ENCODE measurements at places on chromosomes 7 and 10.

GRCh38 chr10:122057841-122058413, 69.0 kb downstream of the TACC2 start:
- no peak for DNase-seq

DNA sequence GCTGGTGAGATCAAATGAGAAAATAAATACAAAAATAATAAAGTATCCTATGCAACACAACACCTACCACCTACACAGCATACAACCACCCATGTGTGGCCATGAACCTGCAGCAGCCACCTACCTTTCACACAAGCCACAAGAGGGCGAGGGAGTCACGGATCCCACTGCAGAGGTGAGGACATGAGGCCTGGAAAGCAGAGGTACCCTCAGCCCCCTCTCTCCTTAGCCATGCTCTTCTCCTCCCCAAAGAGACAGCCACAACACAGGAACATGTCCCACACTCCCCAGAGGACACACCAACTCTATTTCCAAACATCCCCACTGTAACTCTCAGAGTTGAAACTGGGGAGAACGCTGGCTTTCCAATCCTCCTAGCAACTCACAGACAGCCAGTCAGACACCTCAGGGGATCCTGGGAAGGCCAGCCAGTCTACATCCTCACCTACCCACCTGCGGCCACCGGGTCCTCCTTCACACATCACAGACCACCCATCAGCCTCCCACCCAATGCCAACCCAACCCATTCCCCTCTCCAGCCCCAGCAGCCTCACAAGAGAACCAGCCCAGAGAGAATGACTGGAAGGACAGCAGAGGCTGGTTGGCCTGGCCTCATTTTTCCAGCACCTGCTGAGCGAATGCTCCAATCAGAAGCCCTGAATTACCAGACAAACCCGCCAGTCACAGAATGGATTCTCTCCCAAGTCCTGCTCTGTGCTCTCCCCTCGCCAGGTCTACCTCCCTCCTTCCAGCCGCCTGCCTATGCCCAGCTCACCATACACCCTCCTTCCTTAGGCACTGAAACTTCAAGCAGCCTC, 18.4 kb downstream of the DLG5 start:
- no peak for DNase-seq

GRCh38 chr10:44143556-44143955, 241.3 kb downstream of the CXCL12 start:
- no peak for DNase-seq

DNA sequence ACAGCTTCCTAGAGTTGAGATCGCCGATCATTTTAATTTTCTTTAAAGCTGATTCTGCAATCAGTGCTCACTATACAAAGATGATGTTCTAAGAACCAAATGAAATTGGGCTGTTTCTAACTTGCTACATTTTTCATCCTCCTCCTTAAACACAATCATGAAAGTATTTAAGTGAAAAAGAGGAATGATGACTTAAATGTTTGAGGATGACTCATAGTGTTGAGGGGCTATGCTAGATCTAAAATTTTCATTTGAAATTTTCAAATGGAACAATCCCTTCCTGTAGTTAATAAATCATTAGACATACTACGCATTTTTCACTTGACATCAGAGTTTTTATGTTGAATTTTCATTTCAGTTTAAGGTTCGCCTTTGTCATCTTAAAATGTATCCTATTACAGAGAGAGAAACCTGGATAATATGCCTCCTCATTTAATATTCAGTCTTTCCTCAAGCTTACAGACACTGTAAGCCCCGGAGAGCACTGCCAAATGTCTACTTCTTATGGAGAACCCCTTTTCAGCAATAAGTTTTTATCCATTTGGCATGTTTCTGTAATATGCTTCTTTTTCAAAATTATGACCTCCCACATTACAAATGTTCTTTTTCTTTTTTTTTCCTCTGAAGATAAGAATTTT, 499.6 kb downstream of the MAGI2 start:
- no peak for DNase-seq

DNA sequence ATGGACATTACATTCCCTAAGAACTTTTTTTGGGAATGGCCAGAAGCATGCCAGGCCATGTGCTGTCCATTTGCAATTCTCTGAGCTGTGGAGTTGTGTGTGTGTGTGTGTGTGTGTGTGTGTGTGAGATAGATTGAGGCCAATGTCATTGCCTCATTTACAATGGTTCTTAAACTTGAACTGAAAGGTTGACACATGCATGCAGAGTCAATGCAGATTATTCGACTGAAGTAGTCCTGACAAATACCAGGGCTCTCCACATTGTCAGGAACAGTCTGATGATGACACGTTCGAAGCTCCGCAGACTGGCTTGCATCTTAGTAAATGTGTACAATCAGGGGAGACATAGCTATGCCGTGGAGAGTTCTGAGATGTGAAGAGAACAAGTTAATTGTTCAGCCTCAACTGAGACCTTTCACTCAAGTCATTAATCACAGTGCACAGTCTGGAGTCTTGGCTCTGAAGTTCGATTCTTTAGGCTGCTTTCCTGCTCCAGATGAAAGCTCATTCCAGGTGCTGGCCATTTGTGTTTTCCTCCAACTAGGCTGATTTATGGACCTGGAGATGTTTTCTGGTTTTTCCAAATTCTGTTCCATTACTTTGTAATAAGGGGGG, 921.9 kb downstream of the LRMDA start:
- DNase-seq, result no peak

DNA sequence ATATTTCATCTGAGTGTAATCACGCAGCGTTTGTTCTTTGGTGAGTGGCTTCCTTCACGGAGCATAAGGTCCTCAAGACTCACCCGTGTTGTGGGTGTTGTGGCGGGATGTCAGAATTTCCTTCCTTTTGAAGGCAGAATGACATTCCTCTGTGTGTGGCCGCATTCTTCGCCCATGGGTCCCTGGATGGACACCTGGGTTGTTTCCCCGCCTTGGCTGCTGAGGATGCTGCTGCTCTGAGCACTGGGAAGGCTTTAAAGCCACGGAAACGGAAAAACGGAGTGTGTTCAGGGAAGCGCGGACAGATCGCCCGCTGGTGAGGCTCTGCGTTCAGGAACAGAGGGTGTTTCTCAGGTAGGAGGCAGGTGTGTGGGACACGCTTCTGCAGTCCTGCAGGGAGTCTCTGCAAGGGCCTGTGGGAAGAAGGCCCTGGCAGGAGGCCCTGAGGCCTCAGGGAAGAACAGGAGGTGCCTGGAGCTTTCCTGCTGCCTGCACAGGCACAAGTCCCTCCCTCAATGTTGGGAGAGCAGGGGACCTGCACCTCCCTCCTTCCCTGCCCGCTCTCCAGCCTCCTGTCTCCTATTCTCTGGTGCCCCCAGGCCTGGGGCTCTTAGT, 35.7 kb upstream of the SHH start:
- no peak for DNase-seq

- DNase-seq, result no peak
Observed at GRCh38 chr7:34041707-34042106, 136.4 kb downstream of the BMPER start.

- no peak for DNase-seq
Observed at GRCh38 chr10:34811968-34812514, 3.1 kb downstream of the PARD3 start.

DNA sequence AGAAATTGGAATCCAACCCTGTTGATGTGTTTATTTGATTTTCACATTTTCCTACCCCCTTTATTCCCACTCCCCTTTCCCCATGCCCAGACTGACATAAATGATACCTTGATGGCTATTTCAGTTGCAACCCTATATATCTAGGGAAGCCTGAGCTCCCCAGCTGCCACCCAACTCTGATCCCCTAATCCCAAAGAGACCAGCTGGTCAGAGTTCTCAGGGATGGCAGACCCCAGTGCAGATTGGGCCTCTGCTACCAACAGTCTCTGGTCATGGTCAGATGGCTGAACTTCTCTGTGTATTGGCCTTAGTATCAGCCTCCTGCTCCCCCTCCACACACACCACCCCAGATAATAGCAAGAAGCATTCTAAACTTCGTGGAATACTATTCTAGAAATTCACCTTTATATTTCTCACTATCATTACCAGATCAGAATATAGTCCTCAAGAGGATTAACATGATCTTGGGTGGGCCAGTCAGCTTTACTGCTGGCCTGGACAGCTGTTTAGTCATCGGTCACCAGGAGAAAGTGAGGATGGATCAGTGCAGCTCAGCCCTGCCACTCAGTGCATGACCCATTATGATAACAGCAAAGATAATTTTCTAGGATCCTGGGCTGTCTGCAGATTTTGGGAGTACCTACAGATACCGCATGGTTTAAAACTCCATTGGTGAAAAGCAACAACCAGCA, 24.5 kb upstream of the BTRC start:
- DNase-seq, result no peak

DNA sequence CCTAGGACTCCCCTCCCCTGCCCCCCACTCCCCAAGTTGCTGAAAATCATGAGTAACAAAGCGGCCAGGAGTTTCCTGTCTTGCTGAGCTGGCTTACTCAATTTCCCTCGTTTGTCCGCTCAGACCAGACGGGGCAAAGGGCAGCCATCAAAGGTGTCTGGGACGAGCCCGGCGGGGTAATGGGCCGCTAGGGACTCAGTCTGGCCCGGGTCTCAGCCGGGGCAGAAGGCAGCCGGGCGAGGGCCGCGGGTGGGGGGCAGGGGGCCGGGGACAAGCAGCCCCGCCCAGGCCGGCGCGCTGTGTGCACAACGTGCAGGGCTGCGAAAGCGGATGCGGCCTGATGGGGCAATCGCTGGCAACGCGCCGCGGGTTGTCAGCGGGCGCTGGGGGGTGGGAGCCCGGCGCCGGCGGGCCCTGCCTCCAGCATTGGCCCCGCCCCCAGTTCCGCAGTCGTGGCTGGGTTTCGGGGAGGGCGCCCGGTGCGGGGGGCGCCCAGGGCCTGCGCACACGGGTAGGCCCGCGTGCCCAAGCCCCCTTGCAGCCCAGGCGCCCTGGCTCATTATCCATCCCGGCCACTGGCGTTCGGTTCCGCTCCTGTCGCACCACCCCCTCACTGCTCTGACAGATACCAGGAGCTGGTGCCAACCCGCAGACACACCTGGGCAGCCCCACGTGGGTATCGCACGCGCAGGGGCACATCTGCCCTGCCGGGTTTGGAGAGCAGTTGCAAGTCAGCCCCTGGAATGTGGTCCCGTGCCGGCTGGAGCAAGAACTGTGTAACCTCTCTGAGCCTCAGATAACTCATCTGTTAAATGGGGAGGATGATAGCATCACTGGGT, 35.1 kb downstream of the DNAJB12 start:
- DNase-seq, result peak; percentile 82

- DNase-seq, result peak; percentile 60
Observed at GRCh38 chr7:36787933-36788378, 63.7 kb upstream of the AOAH start.

DNA sequence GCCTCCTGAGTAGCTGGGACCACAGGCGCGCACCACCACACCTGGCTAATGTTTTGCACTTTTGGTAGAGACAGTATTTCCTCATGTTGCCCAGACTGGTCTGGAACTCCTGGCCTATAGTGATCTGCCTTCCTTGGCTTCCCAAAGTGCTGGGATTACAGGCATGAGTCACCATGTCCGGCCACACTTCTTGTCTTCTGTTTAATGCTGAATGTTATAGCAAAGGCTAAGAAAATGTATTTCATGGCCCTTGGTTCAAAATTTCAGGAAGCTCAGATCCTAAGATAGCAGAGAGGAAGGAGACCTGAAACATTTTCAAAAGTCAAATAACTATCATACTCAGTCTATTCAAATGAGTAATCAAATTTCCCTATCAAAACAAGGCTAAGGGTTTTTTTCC, 229.6 kb downstream of the BAMBI start:
- no peak for DNase-seq

Data from CD4-positive, alpha-beta T cell treated with Interleukin-2 at 100 ng/mL for 4 hours (primary cell).